Motor neuron (in vitro differentiated cells): ENCODE measurements at places on chromosomes 3 and 15. TPM values are rescaled to one million over a fixed set of nuclear protein-coding genes. Genes with fewer than 3 reads are reported as not detected.

- no peak for ATAC-seq
Observed at GRCh38 chr3:189204167-189204866, 32.5 kb downstream of the TPRG1 start.

- peak; percentile 2 for ATAC-seq
Observed at GRCh38 chr15:44729408-44730127, 6.8 kb upstream of the TRIM69 start.

DNA sequence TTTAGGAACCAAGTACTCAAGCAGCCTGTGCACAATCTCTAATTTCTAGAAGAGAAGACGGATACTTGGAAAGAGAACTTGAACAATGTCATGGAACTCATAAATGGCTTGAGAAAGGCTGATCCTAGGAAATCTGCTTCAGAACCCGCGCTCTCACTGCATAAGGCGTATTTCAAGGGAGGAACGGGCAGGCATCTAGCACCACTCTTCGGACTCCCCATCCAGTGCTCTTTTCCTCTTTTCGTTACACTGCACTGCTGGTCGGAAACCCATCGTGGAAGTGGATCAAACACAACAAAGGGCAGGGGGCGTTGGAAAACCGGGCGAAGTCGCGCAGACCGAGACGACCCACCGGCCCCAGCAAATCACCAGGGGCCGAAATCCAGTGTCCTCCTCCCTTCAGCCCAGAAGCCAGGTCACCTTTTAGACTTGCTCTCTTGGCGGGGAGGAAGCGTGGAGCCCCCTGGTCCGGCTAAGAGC lies 539 bp upstream of the TLNRD1 start:
- no peak for ATAC-seq

DNA sequence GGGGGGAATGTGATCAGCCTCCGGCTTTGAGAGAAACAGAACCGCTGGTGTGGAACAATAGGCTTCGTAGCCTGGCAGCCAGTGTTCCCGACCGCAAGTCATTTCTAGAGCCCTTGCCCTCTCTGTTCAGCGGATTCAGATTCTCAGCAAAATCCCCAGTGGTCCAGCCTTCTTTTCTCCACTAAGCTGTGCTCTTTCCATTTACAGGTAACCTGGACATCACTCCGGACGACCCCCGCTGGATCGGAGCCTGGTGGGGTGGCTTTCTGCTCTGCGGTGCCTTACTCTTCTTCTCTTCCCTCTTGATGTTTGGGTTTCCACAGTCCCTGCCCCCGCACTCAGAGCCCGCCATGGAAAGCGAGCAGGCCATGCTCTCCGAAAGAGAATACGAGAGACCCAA lies 250.6 kb downstream of the SLCO3A1 start:
- no peak for ATAC-seq

DNA sequence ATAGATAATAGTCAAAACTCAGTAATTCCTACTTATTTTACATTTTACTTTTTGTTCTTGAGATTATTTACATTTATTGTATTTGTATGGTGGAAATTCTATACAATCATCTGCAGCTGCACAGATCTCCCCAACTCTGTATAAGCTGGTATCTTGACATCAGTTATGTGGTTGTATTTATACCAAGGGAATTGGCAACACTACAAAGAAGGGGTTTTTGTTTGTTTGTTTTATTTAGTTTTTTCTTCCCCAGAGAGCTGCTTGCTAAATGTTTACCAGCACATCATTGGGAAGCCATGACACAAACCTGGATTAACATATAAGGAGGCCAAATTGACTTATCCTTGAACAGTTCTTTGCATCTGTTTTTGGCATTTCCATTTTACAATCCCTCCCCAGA lies 389.2 kb upstream of the KCNMB2 start:
- no peak for ATAC-seq

DNA sequence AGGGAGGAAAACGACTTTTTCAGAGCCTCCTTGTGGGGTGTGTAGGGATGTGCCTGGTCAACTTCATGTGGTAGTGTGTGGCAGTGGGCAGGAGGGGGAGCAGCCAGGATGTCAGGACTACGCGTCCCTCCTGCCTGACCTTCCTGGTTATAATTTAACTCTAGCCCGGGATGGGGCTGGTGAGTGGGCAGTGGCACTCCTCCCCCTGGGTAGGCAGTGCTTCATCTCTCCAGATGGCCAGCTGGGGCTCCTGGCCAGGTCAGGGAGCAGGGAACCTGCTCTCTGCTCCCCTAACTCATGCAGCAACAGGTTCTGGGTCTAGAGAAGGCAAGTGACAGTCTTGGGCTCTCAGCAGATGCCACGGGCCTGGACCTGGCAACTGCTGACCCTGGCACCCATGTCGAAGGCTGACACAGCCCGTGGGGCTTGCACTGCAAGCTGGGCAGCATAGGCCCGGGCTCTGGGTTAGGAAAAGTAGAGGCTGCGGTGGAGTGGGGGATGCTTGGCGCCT lies 2.6 kb downstream of the ITIH4 start:
- ATAC-seq = no peak

GRCh38 chr15:52783929-52784798 lies 6.0 kb downstream of the ONECUT1 start:
- ATAC-seq = peak; percentile 81

DNA sequence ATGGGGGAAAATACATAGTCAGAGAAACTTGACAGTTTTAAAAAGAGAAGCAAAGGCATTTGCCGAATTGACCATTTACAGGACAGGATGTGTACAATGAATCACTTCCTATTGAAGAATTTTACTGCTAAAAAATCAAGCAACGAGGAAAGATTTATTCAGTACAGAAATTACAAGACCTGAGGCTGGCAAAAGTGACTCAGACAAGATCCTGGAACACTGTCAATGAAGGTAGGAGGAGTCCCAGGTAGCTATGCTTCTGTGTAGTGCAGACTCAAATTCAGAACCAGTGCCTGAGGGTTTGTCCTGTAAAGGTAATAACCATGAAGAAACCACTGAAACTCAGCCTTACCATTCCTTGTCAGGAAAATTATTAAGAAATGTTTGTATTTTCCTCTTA lies 120.9 kb downstream of the ZMAT3 start:
- no peak for ATAC-seq

DNA sequence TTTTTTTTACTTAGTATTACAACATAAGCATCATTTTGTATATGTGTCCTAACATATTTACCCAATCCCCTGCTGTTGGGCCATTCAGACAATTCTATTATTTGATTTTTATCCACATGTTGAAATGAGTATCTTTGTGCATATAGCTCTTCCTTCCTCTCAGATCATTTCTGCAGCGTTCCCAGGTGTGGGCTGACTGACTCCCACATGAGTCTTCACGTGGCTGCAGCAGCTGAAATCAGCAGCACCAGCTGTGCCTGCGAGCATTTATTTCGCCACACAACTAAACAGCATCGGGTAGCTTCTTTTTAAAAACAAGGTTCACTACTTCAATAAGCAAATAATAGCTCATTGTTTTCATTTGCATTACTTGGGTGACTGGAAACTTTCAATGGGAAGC lies 44.5 kb upstream of the PDE8A start:
- ATAC-seq = no peak

Gene CHRNA3
- total RNA-seq = 11.2 and 15.2 TPM in 2 replicates

Gene TGM5
- not detected in 2 replicates for total RNA-seq

DNA sequence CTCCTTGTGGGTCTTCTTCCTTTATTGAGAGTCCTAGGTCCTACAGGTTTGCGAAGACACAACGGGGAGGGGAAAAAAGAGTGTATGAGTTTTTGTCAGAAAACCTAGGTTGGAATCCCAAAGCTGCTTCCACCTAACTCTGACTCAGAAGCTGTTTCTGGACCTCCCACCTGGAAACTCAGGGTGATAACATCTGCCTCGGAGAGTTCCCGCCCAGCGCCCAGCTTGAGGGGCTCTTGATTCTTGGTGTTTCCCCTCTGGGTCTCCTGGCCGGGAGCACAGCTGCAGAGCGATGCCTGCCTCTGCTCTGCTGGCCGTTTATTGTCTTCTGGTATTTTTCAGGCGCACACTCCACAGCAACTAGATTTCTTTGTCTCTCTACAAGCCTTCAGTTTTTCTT lies 52.9 kb upstream of the MYZAP start:
- no peak for ATAC-seq

GRCh38 chr3:45683417-45684326 lies 5.5 kb upstream of the SACM1L start:
- no peak for ATAC-seq

Gene DZIP1L
- 3.9 and 8.9 TPM in 2 replicates for total RNA-seq

DNA sequence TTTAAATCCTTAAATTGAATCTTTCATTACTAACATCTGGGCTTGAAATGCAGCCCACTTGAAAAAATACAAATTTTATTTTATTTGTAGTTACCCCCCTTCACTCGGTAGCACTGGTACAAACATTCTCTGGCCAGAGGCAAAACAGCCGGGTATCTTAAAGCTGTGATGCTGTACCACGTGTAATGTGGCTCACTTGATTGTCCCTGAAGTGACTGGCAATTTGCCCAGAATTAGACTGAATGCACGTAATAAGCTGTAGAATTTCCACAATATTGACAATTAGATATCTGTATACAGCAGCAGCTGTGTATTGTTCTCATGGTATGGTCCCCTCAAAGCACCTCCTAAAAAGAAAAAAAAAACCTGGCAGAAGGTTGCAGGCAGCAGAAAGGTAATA lies 192.8 kb upstream of the TBC1D5 start:
- peak; percentile 19 for ATAC-seq

GRCh38 chr3:159764490-159765029 lies 224.1 kb upstream of the IL12A start:
- ATAC-seq = no peak

DNA sequence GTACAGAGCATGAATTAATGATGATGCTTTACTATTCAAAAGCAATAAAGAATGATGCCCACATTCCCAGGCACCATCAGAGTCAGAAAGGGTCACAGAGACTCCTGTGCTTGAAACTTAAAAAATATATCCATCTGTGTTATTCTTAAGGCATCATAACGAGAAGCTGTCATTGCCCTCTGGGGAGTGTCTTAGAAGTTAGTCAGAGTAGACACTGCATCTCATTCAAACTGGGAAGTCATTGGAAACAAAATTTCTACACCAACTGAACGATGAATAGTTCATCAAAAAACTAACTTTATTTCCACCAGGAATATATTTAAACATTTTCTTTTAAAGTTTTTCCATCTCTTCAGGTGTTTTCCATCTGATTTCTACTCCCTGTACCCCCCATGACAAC lies 122.9 kb downstream of the RFTN1 start:
- no peak for ATAC-seq

DNA sequence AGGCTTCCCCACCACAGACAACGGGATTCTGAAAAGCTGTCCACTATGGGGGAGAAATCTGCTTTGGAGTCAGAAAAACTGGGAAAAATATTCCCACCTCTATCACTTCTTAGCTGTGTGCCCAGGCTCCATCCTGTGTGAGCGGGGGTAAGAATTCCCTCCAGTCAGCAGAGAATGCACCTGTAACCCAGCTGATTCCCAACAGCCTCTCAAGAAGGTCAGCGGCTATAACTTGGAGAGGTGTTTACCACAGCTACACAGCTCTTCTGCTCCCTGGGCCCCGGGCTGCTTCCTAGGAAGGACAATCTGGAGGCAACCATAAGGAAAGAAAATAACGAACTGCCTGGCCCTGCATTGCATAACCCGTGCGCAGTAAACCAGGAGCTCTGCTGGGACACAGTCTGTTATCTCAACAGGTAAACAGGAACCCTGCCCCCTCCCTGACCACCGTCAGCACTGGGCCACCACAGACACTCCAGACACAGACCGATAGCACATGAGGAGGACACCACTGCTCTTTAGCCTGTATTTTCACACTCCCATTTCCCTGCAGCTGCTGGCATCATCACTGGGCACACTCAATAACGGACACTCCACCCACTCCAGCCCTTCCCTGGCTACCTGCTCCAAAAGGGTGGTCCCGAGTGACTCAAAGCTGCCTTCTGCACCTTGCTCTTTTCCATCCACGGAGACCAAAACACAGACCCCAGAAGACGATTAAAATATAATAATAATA lies 2.1 kb downstream of the RAB43 start:
- ATAC-seq = no peak
